ENCODE measurements at places on chromosomes 2 and 18. TPM values are rescaled to one million over a fixed set of nuclear protein-coding genes. Genes with fewer than 3 reads are reported as not detected.

- DNase-seq: no peak
Measured at GRCh38 chr18:32096946-32097345, 5.3 kb downstream of the RNF138 start.

DNA sequence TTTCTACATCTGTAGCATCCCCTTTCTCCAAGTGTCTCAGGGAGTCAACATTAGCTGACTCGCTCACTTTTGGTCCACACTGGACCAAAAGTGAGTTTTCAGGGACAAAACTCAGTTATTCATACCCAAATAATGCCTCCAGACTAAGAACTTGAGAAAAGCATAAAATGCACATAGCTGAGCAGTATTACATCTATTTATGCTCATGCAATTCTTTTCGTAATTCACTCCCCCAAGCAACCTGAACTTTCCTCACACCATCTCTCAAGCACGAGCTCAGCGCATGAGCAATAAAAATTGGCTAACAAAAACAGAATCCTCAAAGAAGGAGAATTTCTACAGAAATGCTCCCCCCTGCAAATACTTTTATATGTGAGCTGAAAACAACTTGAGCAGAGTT lies 17.0 kb downstream of the SFT2D3 start:
- no peak for DNase-seq

GRCh38 chr2:29130295-29130694 lies 15.1 kb downstream of the CLIP4 start:
- DNase-seq: no peak

Gene CEBPZ
- polyA plus RNA-seq: 31.1 TPM

Gene NEUROD1
- not detected for polyA plus RNA-seq

Gene BCL2L11
- polyA plus RNA-seq: 13.8 TPM
